ENCODE measurements at places on chromosomes 11 and 22. TPM values are rescaled to one million over a fixed set of nuclear protein-coding genes. Genes with fewer than 3 reads are reported as not detected.

GRCh38 chr11:120028181-120028896 is 109.6 kb downstream of the TRIM29 start:
- peak; percentile 31 for DNase-seq
- peaks cover 2% of the 10 kb centered on the region for H3K27me3 ChIP-seq
- no peak overlapping the region for H3K27ac ChIP-seq
- H3K4me3 ChIP-seq: no peak overlapping the region
- no peaks in the 10 kb centered on the region for H3K36me3 ChIP-seq

GRCh38 chr11:118437208-118438125 is 1.2 kb downstream of the KMT2A start:
- H3K4me1 ChIP-seq: peaks cover 52% of the 10 kb centered on the region
- H3K36me3 ChIP-seq: peaks cover 17% of the 10 kb centered on the region
- no peaks in the 10 kb centered on the region for H3K27me3 ChIP-seq

- H3K36me3 ChIP-seq: no peaks in the 10 kb centered on the region
- H3K4me1 ChIP-seq: no peaks in the 10 kb centered on the region
- DNase-seq: no peak
These were observed 17.5 kb downstream of the PDGFD start for GRCh38 chr11:104146421-104146820.

- H3K4me3 ChIP-seq: no peak overlapping the region
- H3K36me3 ChIP-seq: peaks cover 17% of the 10 kb centered on the region
- no peak overlapping the region for H3K27ac ChIP-seq
These were observed 15.9 kb downstream of the CYP2D6 start for GRCh38 chr22:42114721-42115120.

DNA sequence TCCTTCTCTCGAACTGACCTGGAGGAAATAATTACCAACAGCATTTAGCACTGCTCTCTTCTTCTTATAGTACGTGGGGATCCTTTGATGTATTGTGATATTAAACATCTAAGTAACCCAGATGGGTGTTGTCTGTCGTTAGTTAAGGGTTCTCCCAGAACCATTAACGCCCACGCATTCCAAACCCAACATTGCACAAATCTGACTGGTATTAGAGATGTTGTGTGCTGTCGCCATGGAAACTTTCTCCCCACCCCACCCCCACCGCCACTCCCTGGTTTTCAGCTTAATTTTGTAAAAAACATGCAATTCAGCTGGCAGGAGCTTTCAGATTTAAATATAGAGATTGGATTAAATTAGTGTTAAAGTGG is 1495.2 kb downstream of the TBC1D22A start:
- H3K27me3 ChIP-seq: no peaks in the 10 kb centered on the region
- H3K4me3 ChIP-seq: no peak overlapping the region
- no peaks in the 10 kb centered on the region for H3K36me3 ChIP-seq
- no peak overlapping the region for H3K27ac ChIP-seq
- no peaks in the 10 kb centered on the region for H3K4me1 ChIP-seq
- no peak for DNase-seq

- H3K4me1 ChIP-seq: peaks cover 16% of the 10 kb centered on the region
- H3K4me3 ChIP-seq: no peak overlapping the region
- H3K27me3 ChIP-seq: peaks cover 13% of the 10 kb centered on the region
- H3K27ac ChIP-seq: no peak overlapping the region
- no peak for DNase-seq
These were observed 6.3 kb downstream of the ARHGEF17 start for GRCh38 chr11:73314117-73314961.

- H3K27me3 ChIP-seq: peaks cover 17% of the 10 kb centered on the region
- H3K27ac ChIP-seq: no peak overlapping the region
- H3K36me3 ChIP-seq: no peaks in the 10 kb centered on the region
- DNase-seq: no peak
- no peaks in the 10 kb centered on the region for H3K4me1 ChIP-seq
These were observed 142.5 kb upstream of the SYT13 start for GRCh38 chr11:45428541-45429230.

GRCh38 chr11:8320076-8320475 is 56.4 kb upstream of the LMO1 start:
- no peak for DNase-seq
- H3K4me1 ChIP-seq: no peaks in the 10 kb centered on the region
- H3K27ac ChIP-seq: no peak overlapping the region
- peaks cover 3% of the 10 kb centered on the region for H3K27me3 ChIP-seq
- H3K36me3 ChIP-seq: no peaks in the 10 kb centered on the region

- H3K36me3 ChIP-seq: peaks cover 16% of the 10 kb centered on the region
- no peak overlapping the region for H3K4me3 ChIP-seq
- peaks cover 35% of the 10 kb centered on the region for H3K4me1 ChIP-seq
- no peak overlapping the region for H3K27ac ChIP-seq
- no peaks in the 10 kb centered on the region for H3K27me3 ChIP-seq
These were observed 11.6 kb downstream of the PISD start for GRCh38 chr22:31650391-31650790.

- H3K4me1 ChIP-seq: no peaks in the 10 kb centered on the region
- H3K27me3 ChIP-seq: peaks cover 4% of the 10 kb centered on the region
- DNase-seq: peak; percentile 51
- no peak overlapping the region for H3K4me3 ChIP-seq
These were observed 453.5 kb downstream of the OPCML start for GRCh38 chr11:133078591-133079404.

The MUC5AC gene
- total RNA-seq: not detected

All from activated CD8-positive, alpha-beta memory T cell treated with anti-CD3 and anti-CD28 coated beads, Interleukin-2, amount 10 ng/mL, durations not matched to agents 7 days and 5 days (primary cell).